ENCODE measurements at places on chromosomes 6 and 20.

- no peak for DNase-seq
Observed at GRCh38 chr20:50992733-50993457, 30.0 kb downstream of the KCNG1 start.

DNA sequence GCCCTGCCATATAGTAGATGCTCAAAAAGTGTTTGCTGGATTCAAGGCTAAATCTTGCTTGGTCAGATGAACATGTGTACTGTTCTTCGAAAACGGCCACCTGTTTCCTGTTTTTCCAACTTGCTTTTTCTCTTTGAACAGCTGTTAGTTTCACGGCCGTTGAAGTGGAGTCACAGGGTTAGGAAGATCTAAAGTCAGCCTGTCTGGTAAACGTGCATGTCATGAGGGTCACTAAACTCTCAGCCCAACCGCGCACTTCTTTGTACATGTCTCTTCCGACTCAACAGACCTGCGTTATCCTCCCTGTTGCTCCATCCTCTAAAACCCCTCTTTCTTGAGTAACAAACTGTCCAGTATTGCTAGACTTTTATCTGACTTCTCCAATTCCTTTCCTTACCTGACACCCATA lies 93.2 kb upstream of the MAN1A1 start:
- no peak for DNase-seq

GRCh38 chr6:68642977-68643376 lies 7.9 kb downstream of the ADGRB3 start:
- no peak for DNase-seq

DNA sequence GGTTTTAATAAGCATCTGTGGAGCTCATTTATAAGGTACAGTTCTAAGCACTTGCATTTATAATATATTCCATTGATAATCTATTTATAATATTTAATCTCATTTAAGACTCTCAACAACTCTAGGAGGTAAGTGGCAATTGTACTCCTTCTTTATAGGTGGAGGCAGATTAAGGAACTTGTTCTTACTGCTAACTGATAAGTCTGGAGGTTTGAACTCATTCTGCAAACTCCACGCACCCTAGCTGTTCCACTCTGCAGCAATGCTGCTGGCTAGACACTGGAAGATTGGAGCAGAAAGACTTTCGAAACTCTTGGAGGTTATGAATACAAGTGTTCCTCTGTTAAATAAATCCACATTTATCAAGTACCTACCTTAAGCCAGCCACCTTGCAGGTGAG lies 793 bp upstream of the HDAC2 start:
- DNase-seq: no peak

GRCh38 chr20:1418350-1418749 lies 25.5 kb upstream of the FKBP1A start:
- DNase-seq: no peak
